ENCODE measurements at places on chromosomes 1 and 21.
A peak's percentile ranks its signal among the peaks of the same experiment; 100 is the strongest.

- DNase-seq: no peak
Observed at GRCh38 chr21:46071082-46071481, 26.8 kb upstream of the COL6A2 start.

DNA sequence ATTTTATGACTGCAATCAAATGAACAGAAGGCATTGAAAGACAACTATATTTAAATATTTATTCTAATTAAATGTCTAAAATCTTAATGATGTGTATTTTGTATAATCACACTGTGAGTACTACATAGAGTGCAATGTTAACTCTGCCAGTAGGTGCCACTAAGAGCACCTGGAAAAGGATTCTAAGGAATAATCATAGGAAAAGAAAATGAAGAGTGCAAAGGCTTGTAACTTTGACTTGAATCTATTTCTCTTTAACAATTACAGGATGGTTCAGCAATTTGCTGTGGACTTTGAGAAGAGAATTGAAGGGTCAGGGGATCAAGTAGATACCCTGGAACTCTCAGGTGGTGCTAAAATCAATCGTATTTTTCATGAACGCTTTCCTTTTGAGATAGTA, 200.4 kb downstream of the DNM3 start:
- DNase-seq: no peak

- DNase-seq: no peak
Observed at GRCh38 chr21:45695086-45695485, 51.6 kb downstream of the PCBP3 start.

GRCh38 chr1:193142409-193142808, 20.6 kb downstream of the CDC73 start:
- DNase-seq: no peak

GRCh38 chr21:46486481-46487126, 27.9 kb downstream of the DIP2A start:
- no peak for DNase-seq

DNA sequence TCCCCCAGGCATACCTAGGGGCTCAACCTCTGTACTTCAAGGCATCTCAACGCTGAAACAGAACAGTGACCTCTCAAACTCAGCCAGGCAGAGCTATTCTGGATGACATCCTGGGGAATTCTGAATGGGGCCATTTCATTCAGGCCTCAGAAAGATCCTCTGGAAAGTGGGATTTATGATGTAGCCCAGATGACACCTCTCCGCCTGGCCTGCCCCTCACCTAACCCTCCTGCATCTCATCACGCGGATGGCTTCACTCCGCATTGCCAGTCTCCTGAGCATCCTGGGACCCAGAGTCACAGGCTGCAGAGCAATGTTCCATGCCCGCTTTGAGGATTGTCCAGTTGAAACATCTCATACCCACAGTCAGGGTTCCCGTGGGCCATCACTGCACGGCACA, 1.2 kb downstream of the SPATA46 start:
- no peak for DNase-seq

DNA sequence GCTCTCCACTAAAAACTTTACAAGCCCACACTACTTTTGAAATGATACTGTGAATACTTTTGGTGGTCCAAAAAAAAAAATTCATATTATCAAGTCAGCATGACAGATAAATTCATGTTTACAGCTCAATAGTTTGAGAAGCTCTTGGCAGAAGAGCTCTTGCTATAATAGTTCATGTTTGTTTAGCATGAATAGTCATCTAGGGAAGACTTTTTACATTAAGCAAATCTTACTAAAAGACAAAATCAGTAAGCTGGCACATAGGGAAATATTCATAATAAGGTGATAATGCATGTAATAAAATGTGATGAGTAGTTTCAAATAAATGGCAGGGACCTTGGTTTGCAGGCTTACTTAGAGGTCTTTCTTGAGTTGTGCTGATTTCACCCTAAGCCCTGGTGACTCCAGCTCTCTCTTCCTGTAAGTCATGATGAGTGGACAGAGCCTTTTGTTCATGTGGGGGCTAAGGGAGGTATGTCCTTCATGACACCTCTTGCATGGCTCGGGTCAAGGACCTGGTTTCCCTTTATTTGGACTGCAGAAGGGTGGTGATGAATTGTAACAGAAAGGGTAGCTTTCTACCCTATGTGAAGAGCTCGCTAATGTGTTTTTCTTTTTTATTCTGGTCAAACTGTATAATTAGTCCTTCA, 166.7 kb downstream of the GABPA start:
- no peak for DNase-seq

DNA sequence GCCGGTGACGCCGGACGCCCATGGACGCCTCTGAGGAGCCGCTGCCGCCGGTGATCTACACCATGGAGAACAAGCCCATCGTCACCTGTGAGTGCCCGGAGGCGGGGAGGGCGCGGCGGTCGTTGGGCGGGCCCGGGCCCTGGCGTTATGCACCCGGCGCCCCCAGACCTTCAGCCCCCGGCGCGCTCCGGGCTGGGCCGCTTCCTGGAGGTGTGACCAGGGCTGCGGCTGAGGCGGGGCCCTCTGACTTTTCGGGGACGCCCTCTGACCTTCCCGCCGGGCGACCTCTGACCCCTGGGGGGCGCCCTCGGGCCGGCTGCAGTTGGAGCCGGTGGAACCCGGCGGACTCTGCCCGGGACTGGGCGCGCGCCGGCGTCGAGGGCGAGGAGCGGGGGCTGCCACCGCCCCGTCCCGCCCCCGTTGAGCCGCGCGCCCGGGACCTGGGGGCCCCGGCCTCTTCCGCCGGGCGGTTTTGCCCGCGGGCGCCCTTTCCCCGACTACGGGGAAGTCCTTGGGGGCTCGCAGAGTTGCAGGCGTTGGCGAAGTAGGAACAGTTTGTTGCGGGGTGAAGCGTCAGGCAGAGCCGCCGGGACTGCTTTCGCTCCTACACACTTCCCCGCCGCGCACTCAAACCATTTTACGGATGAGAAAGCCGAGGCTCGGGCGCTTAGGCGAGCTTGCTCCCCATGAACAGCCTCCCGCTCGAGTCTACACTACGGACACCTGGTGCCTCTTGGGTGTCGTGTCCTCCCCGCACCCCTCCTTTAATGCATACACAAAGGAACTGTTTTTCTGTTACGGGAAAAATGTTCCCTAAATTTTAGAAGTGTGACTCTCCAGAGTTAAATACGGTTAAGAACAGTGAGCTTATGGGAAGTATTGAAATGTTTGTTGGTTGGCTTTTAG, 618 bp downstream of the TRAPPC10 start:
- peak; percentile 59 for DNase-seq

DNA sequence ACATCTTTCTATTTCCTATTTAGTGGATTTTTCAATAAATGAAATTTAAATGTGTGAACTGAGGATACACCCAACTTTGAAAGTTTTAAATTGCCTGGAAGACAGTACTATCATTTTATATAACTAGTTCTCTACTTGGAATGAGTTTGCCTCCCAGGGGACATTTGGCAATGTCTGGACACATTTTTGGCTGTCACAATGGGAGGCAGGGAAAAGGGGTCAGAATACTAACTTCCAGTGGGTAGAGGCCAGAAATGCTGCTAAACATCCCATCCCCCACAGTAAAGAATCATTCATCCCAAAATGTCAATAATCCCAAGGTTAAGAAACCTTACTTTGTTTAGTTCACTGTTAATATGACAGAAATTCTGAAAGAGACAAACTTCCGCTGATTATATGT, 13.2 kb upstream of the NRAS start:
- DNase-seq: no peak

DNA sequence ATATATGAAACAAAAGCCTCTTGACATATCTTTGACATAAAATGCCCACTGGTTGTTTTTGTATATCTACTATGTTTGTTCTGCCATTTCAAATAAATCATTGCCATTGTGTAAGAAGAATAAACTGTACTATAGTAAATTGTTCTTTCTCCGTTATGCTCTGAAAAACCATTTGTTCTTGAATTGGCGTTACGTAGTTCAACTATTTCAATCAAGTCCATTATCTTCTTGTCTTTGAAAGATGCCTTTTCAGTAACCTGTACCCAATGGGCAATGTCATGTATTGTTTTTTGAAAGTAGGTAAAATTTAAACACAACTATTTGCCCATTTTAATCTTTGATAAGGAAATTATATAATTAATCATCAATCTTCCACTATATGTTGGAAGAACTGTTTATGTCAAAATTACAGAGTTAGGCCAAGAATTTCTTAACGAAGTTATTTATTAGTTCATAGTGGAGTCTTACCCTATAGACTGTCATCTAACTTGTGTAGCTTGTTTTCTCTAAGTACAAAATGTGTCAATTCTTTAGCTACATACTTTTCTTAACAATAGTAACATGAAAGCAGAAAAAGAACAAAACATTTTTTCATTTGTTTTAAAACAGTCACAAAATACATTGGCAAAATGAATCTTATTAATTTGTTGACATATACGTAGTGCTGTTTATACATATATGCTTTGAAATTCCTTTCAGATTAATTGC, 294.8 kb downstream of the PTPRC start:
- DNase-seq: no peak

- no peak for DNase-seq
Observed at GRCh38 chr21:40049031-40049930, 182.0 kb downstream of the PCP4 start.

GRCh38 chr1:246404078-246404477, 103.0 kb downstream of the SMYD3 start:
- DNase-seq: no peak

GRCh38 chr1:15703562-15703961, 19.4 kb downstream of the PLEKHM2 start:
- DNase-seq: no peak

GRCh38 chr1:158689875-158690274, 3.4 kb upstream of the SPTA1 start:
- no peak for DNase-seq

DNA sequence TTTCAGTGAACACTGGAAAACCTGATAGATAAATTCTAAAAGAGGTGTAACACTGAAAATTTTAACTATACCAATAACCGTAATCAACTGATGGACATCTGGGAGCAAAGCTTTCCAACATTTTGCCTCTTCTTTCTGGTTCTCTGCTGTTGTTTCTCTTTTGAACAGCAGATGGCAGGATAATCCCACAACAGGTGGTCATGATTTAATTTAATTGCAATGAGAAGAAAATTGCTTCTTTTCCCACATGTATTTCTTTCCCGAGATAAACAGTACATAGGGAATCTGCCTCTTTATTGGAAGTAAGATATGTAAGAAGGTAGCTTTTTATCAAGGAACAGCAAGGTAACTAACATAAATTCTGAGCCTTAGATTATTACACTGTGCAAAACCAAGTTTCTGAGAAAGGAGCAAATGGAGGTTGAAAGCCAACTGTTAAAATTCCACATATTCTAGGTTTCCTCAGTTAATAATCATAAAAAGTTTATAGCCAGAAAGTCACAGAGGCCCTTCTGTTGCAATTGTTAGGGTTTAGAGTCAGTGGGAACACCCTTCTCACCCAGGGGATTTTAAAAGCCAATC, 72.9 kb downstream of the RPS6KA1 start:
- DNase-seq: peak; percentile 19

DNA sequence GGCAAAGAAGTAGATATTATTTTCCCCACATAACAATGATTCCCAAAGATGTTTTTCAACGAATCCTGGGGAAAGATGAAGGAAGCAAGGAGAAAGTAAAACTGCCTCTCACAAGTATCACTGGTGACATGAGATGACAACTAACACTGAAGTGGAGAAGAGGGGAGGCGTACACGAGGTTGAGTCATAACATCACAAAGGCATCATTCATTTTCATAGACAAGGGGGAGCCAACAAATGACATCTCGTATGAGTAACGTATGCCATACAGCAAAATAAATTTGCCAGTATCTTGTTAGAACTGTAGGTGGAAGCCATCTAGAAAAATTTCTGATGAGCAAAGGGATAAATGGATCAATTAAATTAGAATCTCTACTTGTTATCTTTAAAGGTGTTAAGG, 56.6 kb downstream of the ATP1B1 start:
- no peak for DNase-seq

GRCh38 chr21:20647607-20648006, 350.6 kb upstream of the NCAM2 start:
- DNase-seq: no peak

GRCh38 chr1:204268101-204268500, 54.3 kb upstream of the GOLT1A start:
- no peak for DNase-seq

DNA sequence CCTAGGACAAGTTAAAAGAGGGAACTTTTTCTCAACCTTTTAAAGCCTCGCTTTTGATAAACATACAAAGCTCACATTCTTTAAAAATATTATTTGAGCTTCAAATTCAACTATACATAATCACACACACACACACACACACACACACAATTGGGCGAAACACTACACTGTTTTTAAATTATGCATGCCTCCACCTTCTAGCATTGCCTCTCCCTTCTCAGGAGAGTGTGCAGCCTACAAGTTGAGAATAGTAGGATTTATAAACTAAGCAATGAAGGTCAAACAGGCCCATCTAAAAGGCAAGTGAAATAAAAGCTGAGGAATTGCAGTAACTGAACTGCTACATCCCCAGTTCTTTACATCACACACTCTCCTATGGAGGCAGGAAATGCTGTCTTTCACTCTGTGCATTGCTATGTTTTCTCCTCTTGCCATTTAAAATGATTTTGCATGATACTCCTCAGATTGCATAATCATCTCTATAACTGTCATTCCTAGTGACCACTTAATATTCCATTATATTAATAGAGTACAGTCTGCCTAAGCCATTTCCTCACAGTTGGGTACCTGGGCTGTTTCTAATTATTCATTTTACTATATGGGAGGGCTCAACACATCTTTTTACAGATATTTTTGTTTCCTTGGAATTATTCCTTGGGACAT, 92.5 kb upstream of the KCNE2 start:
- no peak for DNase-seq

- no peak for DNase-seq
Observed at GRCh38 chr1:154941333-154942013, 5.0 kb upstream of the PMVK start.

- DNase-seq: no peak
Observed at GRCh38 chr1:68166348-68166747, 66.0 kb downstream of the WLS start.

DNA sequence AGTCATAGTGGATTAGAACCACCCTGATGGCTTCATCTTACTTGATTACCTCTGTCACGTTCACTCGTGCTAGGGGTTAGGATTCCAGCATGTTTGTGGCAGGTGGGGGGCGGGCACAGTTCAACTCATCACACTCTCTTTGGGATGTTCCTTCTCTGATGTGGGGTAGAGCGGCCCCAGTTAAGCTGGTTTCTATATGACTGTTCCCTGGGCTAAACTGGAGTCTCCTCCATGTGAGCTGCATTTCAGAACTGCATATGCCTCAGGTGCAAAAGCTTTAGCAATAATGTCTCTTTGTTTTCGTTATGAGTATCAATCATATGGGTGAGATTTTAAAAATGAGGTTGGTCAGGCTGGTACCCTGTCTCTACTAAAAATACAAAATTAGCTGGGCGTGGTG, 393.2 kb downstream of the RPS6KC1 start:
- no peak for DNase-seq

GRCh38 chr1:155329980-155330598, 9.4 kb downstream of the RUSC1 start:
- no peak for DNase-seq

DNA sequence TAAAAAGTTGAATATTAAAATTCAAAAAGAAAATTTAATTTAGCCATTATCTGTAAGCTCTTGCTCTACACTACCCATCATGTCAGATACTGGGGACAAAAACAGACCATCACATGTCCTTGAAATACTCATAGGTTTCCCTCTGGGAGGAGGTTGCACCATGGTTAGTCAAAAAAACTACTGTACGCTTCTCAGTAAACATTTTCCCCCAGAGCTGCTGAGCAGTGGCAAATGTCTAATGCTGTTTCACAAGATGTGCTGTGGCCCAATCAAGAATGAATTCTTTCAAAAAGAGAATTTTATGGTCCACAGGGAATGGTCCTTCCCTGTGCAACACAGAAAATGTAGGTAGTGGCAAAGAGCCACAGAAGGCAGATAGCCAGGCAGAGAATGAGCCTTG, 6.1 kb downstream of the SLC25A24 start:
- no peak for DNase-seq

Data from T follicular helper cell (primary cell).